ENCODE measurements at places on chromosomes 11 and 22. TPM values are rescaled to one million over a fixed set of nuclear protein-coding genes. Genes with fewer than 3 reads are reported as not detected.

FADD gene
- 16.8 TPM for total RNA-seq

PIWIL4 gene
- 5.2 TPM for total RNA-seq

KCNE3 gene
- total RNA-seq = 12.9 TPM

MTFP1 gene
- 24.5 TPM for total RNA-seq

PLEKHA7 gene
- total RNA-seq = 1.7 TPM

HDHD5 gene
- 12.5 TPM for total RNA-seq
